ENCODE measurements at places on chromosomes 7 and 10. TPM values are rescaled to one million over a fixed set of nuclear protein-coding genes. Genes with fewer than 3 reads are reported as not detected.

The VAX1 gene
- total RNA-seq, result not detected

The CALHM3 gene
- total RNA-seq, result not detected

The EFCAB10 gene
- total RNA-seq, result 2.0 TPM

The TCF7L2 gene
- total RNA-seq, result 7.7 TPM

The SPDYE5 gene
- total RNA-seq, result not detected

The GRM3 gene
- not detected for total RNA-seq

The ITIH2 gene
- total RNA-seq, result not detected

The CYP3A7 gene
- not detected for total RNA-seq
